ENCODE measurements at places on chromosomes 3 and 15.

- peak; percentile 20 for DNase-seq
These were observed 90.0 kb downstream of the ANO10 start for GRCh38 chr3:43531835-43532234.

GRCh38 chr3:32989171-32989570, 37.7 kb downstream of the CCR4 start:
- DNase-seq: no peak

DNA sequence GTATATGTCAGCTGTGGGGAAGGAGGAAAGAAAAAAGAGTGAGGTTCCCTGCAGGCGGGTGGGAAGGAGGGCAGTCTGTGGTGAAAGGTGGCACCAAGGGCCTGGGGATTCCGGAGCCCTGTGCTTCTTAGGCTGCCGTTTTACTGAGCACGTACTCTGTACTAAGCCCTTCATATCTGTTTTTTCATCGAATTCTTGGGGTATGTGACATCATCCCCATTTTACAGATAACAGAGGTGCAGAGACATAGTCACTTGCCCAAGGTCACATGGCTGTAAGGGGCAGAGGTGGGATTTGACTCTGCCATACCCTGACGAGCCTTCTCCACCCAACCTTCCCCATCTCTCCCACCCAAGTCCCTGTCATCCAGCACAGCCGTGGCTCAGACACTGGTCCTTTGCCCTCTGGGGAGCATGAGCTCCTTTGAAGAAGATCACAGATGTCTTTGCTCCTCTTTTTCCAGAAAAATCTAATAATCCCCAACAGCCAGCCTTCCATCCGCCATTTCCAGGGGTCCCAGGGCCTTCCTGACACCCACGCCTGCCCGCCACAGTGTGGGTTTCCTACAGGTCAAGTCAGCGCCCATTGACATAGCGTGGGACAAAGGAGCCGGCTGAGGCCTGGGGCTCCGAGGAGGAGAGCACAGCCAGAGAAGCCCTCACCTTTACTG, 24.2 kb downstream of the CYP11A1 start:
- no peak for DNase-seq

DNA sequence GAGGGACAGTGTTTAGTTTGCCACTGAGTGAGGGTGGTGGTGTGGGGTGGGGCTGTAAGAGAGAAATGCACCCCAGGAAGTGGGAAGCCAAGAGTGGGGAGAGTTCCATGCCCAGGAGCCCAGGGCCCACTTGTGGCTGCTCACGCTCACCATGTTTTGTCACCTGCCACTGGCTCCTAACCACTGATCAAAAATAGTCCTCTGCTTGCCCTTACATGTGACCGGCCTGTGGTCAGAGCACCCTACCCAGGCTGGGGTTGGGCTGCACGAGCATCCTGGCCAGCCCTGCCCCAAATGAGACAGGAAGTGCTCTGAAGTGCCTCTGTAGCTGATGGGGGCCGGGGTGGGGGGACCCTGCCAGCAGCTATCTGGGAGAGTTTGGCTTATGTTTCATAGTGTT, 216.3 kb downstream of the RPLP1 start:
- DNase-seq: no peak

- no peak for DNase-seq
These were observed 21.2 kb upstream of the LMOD3 start for GRCh38 chr3:69143612-69144011.

DNA sequence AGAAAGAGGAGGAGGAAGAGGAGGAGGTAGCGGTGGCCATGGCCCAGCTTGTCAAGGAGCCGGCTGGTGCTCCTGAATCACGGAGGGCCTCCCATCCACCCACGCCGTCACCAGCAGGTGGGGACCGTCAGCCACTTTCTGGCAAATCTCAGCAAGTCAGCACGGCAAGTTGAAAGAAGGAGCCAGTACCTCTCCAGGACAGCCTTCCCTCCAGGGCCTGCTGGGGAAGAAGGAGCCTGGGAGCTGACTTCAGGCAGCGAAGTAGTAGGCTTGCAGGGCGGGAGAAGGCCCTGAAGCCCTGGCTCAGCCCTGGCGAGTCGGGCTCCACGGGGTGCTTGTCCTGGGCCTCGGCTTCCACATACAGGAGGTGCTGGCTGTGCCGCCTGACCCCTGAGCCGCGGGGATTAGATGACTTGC, 99.2 kb upstream of the TRPM1 start:
- DNase-seq: peak; percentile 71

DNA sequence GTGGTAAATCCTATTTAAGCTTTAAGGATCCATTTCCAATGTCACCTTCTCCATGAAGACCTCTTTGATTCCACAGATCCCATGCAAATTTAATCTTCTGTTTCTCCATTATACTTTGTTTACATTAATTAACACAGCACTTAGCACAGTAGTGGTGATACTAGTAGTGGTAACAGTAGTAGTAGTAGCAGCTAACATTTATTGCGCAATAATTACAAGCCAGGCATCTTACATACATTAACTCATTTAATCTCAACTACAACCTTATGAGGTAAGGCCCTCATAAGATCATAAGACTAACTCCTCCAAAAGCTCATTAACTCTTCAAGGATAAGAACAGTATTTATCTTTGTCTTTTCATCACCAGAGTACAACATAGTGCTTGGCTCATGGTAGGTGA, 54.8 kb upstream of the FSIP1 start:
- DNase-seq: no peak

DNA sequence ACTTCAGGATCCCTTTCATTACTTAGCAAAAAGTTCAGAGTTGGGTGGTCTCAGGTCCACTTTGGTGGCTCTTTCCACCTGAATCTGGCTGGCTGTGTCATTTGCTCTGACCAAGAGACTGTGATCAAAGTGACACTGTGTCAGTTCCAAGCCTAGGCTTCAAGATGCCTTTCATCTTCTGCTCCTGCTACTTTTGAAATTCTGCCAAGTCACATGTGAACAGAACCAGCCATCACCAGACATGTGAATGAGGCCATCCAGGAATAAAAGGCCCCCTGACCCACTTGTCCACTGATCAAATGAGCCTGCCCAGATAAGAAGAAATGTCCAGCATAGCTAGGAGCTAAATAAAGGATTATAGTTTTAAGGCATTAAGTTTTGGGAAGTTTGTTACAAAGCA, 132.2 kb downstream of the OSBPL10 start:
- no peak for DNase-seq

DNA sequence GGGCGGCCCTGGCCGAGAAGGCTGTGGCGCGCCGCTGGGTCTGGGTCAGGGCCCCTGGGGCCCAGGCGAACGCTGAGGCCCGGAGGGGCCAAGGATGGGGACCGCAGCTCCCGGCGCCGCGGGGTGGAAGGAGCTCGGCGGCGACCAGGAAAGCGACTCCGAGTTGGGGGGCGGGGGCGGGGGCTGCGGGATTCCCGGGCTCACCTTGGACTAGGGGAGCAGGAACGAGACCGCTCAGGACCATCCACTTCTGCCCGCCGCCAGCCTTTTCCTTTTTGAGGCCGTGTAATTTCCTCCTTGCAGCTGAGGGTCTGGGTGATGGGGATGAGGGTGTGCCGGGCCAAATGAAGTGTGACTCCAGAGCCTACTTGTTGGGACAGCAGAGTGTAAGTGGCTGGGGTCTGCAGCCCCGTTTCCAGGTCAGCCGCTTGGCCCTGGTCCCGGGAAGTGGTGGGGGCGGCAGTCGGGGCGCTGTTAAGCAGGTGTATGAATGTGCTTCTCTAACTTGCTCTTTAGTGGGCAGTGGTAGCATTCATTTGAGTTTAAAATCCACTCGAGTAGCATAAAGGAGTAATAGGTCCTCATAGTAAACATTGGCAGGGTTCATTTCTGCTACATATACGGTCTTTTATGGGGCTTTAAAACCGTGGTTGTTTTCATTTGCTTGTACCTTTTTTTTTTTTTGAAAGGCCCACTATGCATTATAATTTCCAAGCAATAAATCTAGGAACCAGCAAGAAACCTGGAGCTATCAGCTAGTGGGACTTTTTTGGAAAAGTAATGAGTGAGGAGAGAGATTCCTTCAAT, 717 bp downstream of the PXK start:
- DNase-seq: peak; percentile 6

DNA sequence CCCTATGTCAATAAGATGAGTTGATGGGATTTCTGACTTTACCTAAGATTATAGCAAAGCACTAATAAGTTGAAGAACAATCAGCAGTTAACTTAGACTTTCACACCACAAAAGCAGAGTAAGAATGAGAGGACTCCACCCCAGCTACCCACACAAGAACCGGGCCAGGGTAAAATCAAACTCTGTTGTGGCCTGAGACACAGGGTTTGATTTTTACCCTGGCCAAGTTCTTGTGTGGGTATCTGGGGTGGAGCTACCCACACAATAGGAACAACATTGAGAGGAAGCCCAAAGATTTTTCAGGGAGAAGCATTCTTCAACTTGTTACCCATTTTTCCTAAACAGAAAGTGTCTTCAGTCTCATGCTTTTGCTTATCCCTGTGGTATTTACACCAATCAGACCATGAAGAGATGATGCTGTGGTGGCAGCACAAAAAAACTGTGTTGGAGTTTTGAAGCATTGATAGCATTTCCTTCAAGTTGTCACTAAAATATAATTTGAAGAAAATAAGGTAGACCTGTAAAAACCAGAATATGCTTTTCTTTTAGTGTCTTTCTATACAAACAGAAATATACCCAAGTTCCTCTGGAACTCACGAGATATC, 25.6 kb downstream of the CPOX start:
- no peak for DNase-seq

DNA sequence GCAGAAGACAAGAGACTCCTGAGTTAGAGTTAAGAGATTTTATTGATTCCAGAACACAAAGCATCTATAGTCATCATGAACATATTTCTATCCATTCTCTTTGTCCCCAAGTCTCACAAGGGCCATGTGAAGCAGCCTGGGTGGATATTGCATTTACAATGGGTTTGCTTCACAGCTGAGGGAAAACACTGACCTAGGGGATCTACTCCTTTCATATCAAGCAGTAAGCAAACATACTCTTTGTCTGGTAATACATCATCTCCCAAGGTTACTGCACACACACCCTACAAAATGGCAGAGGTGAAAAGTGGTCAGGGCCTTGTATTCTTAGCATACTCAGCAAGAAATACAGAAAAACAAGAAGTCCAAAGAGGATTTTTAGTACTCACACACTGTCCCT, 267.7 kb upstream of the BCHE start:
- no peak for DNase-seq

GRCh38 chr3:22361521-22361920, 610.5 kb upstream of the ZNF385D start:
- no peak for DNase-seq

DNA sequence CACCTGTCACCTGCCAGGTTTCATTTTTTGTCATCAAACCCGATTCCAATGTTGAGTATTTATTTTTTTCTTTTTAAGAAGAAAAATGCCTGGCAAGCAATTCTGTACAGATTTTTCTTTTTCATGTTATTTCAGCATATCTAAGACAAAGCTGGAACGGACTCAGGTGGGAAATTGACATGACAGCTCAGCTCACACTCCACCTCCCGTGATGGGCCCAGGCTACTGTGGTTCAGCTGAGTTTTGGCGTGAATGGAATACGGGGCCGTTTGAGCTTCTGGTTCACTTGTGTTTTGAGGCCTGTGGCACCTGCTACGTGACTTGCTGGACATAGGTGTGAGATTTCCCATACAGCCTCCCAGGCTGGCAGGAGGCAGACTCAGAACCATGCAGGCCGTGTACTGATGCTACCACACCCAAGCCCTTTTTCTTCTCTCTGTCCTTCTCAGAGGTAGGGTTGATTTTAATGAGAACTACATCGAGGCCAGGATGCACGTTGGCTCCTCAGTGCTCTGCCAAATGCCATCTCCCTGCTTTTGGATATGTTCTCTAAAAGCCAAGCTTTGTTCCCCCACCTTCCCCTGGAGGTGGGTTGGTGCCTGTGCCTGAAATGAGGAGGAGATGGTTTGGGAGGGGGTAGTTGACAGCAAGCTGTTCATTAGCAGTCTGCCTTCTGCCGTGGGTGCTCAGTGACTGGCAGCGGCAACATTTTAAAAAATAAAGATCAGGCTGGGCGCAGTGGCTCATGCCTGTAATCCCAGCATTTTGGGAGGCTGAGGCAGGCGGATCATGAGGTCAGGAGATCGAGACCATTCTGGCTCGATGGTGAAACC, 48.7 kb downstream of the TRAK1 start:
- no peak for DNase-seq

GRCh38 chr3:66299891-66300290, 79.1 kb downstream of the SLC25A26 start:
- DNase-seq: no peak

DNA sequence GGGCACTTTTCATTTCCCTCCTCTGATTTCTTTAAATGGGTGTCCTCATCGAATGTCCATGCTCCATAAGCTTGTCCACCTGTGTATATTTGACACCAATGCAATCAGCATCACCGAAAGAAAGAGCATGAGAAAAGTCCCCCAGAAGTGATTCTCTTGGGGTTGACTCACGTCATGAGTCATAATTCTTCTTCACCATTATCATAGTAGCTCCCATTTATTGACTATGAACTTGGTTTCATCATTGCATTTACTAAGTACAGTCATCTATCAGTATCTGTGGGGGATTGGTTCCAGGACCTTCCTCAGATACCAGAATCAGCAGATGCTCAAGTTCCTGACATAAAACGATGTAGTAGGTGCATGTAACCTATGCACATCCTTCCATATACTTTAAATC, 372.5 kb upstream of the CFAP20DC start:
- DNase-seq: no peak

GRCh38 chr15:33126559-33127290, 67.8 kb downstream of the FMN1 start:
- DNase-seq: peak; percentile 60

- DNase-seq: peak; percentile 62
These were observed 169.4 kb downstream of the TBC1D2B start for GRCh38 chr15:77907824-77908751.

- DNase-seq: no peak
These were observed 97.3 kb downstream of the AKAP13 start for GRCh38 chr15:85477730-85478129.

DNA sequence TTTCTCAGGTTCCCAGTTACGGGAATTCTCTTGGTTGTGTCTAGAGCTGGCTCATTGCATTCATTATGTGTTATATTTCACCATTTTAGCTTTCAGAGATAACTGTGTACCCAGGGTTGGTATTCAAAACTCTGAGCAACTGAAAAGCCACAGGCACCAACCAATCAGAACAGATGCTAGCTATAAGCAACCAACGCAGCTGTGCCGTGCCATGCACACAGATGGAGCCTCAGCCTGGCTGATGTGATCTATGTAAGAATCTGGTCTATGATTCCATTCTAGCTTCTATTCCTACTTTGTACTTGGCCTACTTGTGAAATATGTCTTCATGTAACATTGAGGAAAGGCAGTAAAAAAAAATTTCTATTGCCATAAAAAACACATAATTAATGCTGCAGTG, 95.0 kb upstream of the CCDC80 start:
- no peak for DNase-seq

GRCh38 chr3:145266368-145266767, 894.6 kb downstream of the PLOD2 start:
- DNase-seq: no peak

Data from stimulated activated CD4-positive, alpha-beta T cell treated with anti-CD3 and anti-CD28 coated beads, Interleukin-4, amount 100 ng/mL, for 4 hours (primary cell).